Suppressor macrophage treated with lipopolysaccharide for 1 hour (primary cell): ENCODE measurements at places on chromosomes 11 and 22.
A peak's percentile ranks its signal among the peaks of the same experiment; 100 is the strongest.

DNA sequence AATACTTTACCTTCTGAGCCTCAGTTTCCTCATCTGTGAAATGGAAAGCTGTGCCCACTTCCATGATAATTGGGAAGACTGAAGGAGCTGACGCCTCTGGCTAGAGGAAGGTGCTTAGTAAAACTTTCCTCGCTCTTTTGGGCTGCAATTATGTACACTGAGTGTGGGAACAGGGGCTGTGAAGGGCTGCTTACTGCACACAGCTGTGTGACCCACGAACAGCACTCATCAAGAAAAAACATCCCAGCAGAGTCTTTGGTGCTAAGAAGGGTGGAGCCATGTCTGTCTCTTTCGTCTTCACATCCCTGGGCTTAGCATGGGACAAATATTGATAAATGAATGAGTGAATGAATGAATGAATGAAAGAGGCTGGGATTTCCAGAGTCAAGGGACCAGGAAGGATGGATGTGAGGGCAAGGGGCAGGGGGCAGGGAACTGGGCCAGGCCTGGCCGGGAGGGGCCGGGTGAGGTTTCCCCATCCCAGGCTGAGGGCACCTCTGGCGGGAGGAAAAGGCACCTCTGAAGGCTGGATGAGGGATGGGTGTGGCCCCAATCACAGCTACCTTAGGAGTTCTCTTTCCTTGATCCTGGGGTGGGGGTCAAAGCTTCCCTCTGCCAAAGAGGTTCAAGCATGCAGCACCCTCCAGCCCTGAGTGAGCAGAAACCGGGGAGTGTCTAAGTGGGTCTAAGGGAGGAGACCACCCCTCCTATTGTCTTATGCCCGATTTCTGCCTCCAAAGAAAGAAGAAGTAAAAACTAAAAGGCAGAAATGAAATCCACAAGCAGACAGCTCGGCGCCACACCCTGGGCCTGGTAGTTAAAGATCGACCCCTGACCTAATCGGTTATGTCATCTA is 9.2 kb upstream of the CD5 start:
- DNase-seq = no peak

- no peak for DNase-seq
Observed at GRCh38 chr11:77470971-77471370, 2.9 kb downstream of the PAK1 start.

- peak; percentile 36 for DNase-seq
Observed at GRCh38 chr11:124481365-124482323, 36.1 kb upstream of the OR8B8 start.

DNA sequence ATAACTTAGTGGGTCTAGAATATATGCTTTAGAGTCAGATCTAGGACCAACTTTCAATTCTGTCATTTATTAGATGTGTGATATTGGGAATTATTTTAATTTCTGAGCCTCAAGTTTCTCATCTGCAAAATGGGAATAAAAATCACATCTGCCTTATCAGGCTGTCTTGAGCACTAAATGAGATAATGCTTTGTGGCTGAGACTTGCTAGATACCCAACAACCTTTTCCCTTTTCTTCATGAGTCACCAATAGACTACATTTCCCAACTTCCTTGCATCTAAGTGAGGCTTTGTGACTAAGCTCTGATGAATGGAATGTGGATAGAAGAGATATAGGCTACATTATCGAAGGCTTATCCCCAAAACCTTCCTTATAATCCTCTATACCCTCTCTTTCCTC is 220.7 kb upstream of the SESN3 start:
- peak; percentile 51 for DNase-seq

DNA sequence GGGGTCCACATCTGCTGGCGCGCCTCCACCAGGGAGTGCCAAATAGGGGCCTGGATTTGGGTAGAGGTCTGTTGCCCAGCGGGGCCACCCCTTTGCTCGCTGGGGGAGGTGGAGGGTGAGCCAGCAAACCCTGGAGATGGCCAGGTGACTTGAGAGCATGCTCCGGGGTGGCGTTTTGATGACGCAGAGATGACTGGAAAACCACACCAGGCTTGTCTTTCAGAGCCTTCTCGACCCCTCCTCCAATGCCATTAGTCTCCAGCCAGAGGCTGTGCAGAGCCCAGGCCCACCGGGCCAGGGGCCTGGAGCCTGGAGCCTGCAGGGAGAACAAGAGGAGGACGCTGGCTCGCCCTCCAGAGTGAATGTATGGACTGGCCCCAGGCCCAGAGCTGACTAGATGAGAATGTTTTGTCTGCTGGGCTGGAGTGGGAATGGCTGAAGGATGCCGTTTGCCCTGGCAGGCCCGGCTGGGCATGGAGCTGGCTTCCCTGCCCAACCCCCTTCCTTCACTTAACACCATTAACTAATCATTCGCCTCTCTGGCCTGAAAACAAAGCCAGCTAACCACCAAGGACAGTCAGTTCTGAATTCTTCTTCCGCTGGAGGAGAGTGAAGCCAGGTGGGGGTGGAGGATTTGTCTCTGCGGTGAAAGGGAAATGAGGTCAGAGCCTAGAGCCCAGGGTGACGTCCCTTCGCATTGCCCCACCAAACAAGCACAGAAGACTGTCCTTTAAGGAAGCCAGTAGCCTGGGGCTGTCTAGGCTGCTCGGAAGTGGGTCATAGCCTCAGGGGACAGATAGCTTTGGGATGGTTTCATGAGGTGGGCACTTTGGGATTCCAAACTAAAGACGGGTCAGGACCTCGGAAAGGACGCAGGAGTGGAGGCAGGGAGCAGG is 1.6 kb upstream of the MCAM start:
- peak; percentile 41 for DNase-seq

- DNase-seq = peak; percentile 57
Observed at GRCh38 chr11:58629857-58630256, 7.4 kb downstream of the CNTF start.

GRCh38 chr22:22030493-22031182 is 48.1 kb upstream of the TOP3B start:
- no peak for DNase-seq

DNA sequence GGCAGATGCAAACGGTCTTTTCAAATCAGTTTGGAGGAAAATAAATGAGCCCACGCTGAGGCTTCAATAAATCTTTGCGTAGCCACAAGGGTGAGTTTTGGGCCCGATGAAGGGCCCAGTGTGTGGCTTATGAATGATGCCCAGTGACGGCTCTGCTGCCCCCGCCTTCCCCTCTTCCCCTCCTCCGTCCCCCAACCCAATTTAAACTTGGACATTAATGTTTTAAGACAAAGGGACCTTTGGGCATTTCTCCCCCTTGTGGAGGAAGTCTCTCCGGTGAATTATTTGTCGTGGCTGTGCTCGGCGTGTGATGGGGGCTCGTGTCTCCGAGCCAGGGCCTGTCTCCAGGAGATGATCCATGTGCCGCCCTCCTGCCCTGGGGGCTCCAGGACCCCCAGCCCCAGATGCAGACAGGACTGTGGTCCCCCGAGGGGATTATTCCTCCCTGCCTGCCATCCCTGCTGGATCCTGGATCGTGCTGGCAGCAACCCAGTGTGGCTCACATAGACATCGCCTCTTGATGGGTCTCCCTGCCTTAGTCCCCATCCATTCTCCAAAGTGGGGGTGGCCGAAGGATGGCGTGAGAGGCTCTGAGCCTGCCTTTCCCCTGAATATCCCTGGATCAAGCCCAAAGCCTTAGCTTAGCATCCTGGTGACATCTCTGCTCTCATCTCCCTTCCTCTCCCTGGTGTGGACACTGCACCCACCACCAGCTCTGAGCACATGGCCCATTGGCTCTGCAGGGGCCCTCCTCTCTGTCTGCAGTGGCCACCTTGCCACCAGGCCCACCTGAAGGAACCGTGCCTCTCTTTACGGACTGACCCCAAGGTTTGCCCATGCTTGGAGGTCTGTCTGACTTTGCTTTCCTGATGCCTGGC is 56.4 kb downstream of the SMIM38 start:
- peak; percentile 30 for DNase-seq

DNA sequence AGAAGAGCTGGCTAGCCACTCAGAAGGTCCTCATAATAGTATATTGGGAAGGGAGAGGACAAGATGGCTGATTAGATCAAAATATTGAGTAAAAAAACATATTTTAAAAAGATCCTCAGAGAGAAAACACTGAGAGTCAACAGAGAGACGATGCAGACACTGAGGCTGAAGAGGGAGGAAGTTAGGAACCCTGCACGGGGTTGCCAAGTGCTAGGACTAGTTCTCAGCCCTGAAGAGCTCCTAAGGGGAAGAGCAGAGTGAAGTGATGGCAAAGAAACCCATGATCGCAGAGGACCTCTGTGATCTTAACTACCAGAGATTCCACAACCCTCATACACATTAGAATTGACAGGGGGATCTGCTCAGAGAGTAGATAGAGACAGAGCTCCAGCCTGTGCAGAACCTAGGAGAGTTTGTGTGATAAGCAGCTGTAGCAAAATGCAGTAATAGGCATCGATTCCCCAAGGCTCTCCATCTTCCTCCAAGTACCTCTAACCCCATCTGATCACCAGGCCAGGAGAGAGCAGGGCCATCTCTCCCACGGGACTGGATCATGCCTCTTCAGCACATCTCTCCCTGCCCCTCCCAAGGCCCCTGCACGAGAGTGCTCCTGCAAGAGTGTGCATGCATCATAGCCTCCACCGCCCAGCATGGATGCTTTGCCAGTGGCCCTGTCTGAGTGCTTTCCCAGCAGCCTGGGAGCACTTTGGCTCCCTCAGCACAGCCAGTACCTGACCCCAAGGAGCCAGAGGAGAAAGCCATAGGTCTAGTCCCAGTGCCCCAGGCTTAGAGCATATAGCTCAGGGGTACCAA is 41.2 kb upstream of the ARL14EP start:
- no peak for DNase-seq

GRCh38 chr11:35313066-35313759 is 106.1 kb downstream of the SLC1A2 start:
- DNase-seq = peak; percentile 86

DNA sequence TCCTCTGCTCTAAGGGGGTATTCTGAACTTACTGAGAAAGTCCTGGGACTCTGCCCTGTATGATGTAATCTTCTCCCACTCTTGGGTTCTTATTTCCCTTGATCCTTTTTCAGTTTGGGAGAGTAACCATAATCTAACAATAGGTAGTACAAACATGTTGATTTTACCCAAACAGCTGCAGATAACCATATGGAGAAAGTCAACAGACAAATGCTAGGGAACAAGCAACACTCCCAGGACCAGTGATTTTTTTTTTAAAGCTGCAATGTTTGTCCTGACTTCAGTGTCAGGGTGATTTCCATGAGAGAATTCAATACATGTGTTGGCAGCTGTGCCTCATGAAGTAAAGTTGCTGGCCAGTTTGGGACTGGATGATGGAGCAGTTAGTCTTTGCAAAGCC is 156.5 kb downstream of the FCHSD2 start:
- DNase-seq = no peak

DNA sequence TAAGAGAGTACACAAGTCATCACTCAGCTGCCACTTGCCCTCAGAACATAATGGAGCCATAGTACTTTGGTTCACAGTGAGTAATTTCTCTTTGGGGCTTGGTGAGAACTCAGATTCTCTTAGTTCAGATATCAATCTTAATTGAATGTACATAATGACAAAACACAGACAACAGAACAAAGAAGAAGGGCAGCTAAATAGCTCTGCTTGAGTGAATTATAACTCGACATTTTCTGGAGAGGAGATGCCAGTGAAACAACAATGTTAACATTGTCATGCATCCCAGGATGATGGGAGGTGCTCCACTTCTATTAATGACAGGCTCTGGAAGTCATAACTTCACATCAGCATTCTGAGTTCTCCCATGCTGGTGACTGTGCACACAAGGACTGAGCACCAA is 508.1 kb downstream of the TMEM135 start:
- no peak for DNase-seq

- DNase-seq = no peak
Observed at GRCh38 chr11:121631456-121631855, 178.7 kb upstream of the SORL1-AS1 start.

DNA sequence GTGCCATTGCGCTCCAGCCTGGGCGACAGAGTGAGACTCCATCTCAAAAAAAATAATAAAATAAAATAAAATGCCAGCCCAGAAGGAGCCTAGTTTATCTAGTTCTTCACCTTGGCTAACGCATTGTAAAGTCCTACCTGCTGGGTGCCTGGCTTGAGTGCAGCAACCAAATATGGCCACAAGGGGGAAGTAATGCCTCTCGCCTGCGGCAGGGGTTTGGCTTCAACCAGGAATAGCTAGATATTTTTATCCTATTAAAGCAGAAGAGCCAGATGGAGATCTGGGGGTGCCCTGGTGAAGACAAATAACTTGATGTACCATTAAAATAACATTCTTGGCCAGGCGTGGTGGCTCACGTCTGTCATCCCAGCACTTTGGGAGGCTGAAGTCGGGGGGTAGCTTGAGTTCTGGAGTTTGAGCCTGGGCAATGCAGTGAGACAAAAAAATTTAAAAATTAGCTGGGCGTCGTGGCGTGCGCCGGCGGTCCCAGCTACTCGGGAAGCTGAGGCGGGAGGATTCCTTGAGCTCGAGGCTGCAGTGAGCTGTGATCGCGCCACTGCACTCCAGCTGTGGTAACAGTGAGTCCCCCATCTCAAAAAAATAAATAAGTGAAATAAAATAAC is 20.6 kb upstream of the PLEKHB1 start:
- DNase-seq = peak; percentile 76

DNA sequence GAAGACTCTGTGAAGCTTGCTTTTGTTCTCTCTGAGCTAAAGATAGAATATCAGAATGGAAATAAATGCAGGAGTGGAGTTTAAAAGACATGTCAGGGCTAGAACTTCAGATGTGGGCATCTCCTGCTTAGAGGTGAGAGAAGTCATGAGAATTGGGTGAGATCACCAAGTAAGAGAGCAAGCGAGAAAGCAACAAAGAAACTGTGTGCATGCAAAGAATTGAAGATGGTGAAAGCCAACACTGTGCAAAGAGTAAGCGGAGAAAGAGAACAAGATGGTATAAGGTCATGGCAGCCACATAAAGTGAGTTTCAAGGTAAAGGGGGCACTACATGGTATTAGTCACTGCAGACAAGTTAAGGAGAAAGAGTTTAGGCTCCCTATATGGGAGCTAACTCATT is 57.3 kb upstream of the SCUBE2 start:
- DNase-seq = no peak

- peak; percentile 69 for DNase-seq
Observed at GRCh38 chr22:37484480-37485394, 1.4 kb downstream of the MFNG start.

GRCh38 chr11:106086135-106086534 is 8.7 kb downstream of the AASDHPPT start:
- no peak for DNase-seq
